ENCODE measurements at places on chromosomes 1 and 21.
A peak's percentile ranks its signal among the peaks of the same experiment; 100 is the strongest.

DNA sequence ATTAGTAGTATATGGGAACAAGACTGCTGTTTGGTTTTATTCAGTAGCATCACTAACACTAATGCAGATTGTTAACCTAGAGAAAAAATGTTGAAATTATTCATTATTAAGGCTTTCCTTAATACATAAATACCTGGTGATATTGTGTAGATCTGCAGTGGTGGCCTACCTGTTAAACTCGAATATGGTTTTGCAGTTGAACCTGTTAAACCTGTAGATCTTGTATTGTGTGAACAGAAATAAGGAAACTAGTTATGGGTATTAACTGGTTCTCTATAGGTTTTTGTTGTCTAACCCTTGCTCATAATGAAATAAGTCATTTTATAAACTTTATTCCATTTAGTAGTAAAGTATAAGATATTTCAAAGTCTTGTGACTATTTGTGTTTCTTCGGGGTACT is 23.9 kb downstream of the PKN2 start:
- DNase-seq = no peak

DNA sequence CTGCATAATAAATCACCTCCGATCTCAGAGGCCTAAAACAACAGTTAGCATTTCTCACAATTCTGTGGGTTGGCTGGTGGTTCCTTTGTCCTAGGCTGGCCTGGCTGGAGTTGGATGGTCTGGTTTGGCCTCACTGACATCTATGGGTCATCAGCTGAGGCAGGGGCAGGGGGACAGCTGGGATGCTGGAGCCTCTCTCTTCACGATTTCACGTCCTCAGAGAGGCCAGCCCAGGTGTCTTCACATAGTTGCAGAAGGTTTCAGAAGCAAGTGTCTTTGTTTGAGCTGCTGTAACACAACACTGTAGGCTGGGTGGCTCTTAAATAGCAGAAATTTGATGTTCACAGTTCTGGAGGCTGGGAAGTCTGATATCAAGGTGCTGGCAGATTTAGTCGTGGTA is 155.5 kb upstream of the CACNA1E start:
- DNase-seq = no peak

DNA sequence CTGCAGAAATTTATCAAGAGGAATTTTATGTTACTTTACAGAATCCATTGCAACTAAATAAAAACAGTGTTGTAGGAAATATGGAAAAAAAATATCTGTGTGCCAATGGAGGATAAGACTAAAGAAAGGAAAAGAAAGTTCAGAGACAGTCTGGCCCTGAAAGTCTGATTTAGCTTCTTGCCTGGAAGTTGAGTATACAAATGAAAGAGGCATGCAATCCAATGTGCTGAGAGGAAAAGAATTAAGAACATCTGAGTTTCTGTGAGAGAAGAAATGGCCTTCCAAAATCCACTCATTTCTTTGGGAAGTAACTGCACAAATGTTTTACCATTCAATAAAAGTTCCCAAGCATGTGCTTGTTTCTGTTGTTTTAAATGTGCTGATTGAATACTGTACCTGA is 65.1 kb downstream of the LHX9 start:
- no peak for DNase-seq

GRCh38 chr1:115922801-115923200 is 53.5 kb upstream of the SLC22A15 start:
- DNase-seq = no peak

DNA sequence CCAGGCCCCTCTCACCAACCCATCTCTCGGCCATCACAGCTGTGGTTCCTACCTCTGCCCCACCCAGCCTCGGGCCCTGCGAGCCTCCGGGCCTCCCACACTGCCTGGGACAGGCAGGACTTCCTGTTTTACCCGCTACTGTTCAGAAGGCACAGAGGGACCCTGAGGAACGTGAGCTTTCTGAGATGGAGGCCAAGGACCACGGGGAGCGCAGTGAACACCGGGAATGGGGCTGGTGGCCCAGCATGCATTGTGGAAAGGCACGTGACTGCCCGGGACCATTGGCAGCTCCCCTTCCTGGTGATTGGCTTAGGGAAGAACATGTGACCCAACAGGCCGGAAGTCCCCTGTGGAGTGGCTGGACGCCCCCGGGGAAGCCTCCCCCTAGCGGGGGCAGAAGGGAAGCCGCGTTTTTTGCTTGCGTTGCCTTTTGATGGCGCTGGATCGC is 7.0 kb downstream of the S100B start:
- no peak for DNase-seq

DNA sequence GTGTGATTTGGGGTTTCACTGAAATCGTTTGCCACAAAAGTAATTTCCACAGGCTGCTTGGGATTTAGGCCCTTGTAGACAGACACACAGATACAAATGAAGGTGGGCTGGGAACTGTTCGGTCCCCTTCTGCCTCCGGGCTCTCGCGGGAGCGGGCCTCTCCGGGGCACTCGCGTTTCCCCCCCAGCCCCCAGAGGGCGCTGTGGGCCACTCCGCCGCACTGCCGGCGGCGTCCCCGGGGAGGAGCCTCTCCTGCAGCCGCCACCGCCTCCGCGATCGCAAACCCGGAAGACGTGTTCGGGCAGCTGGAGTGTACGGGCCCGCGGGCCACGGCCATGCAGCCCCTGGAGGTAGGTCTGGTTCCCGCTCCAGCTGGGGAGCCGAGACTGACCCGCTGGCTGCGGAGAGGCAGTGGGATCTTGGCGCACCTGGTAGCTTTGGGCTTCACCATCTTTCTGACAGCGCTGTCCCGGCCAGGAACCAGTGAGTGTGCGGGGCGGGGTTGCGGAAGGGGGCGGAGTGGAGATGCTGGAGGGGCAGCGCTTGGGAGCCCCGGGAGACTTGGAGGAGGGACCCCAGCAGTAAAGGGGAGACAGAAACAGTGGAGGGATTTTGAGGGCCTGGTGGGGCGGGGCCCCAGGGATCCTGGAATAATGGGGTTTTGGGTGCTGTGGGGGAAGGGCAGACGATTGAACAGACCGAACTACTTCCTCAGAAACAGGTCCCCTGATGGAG is at the start of gene CYB561D1:
Gene CYB561D1 (plus strand): TSS at position 290 of the 735 bp plus-strand sequence. CDS start 46 bp downstream, at position 336.
- DNase-seq = peak; percentile 81

DNA sequence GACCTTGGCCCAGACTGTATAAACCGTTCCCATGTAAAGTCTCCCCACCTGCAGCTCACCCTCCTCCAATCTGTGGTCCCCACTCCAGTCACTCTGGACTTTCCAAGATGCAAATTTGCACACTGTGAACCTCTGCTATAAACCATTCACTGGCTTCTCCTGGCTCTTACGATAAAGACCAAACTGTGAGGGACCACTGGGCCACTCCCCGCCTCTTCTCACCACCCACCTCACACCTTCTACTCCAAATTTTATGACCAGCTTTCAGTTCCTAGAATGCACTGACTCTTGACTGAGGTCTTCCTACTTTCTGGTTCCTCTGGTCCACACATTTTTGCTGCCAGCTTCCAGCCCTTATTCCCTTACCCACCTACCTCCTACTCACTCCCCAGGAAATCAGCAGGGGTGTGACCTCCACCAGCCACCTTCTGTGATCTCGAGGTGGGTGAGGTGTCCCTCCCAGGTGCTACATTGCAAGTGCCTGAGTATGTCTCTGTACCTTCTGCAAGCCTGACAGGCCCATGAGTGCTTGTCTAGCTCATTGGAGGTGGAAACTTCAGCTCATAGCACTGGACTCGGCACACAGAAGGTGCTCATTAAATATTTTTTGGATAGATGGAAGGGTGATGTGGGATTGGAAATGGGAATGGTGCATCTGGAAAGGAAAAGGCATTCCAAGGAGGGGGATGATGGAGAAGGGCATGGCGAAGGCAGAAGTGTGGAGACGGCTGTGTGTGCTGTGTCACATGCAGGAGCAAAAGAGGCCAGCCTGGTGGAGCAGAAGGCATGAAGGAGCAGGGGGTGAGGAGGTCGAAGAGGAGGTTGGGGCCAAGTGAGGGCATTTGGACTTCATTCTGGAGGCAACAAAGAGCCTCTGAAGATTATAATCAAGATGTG is 15.6 kb upstream of the CSF1 start:
- no peak for DNase-seq

DNA sequence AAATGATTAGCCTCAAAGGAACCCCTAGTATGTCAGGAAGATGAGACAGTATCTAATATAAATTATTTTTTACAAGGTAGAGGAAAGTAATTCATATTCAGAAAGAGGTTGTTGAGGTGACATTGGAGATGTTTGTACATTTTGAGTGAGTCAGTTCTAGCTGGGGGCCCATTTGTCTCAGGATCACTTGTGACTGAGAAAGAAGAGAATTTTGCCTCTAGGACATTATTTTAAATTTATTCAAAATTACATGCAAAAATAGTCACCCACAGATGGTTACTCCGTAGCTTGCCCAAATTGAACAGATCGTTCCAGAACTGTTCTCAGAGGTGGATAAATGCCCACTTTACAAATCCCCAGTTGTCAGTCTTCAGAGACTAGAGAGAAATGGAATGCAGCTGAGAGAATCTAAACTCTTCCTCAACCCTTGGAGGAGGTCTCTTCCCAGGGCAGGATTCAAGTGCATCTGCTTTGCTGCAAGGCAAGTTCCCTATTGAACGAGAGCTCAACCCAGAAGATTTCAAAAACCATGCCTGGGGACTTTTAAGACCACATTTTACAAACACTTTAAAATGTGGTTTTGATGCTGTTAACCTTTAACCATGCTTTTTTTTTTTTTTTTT is 987.8 kb upstream of the ADAMTS5 start:
- no peak for DNase-seq

DNA sequence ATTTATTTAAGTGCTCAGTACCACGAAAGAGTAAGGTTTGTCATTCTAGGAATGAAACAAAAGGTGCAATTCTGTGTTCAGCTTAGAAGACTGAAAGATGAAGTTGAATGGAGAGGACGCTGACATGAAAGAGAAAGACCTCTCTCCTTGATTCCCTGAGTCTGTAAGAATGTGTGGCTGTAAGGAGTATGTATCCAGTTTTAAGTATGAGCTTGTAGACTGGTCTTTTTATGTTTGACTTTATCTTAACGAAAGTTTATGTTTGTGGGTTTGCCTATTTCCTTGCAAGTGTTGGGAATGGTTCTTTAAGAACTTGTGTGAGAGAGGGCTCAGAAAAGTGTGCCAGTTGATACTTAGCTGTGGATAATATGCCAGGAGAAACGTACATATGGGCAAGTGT is 1.4 kb downstream of the CHD1L start:
- DNase-seq = peak; percentile 24

GRCh38 chr1:166626711-166627110 is 212.6 kb upstream of the POGK start:
- no peak for DNase-seq

GRCh38 chr1:21904704-21905520 is 32.2 kb downstream of the HSPG2 start:
- DNase-seq = peak; percentile 89

- no peak for DNase-seq
Observed at GRCh38 chr21:33300701-33301631, 23.8 kb upstream of the IFNAR1 start.

- DNase-seq = no peak
Observed at GRCh38 chr1:119600561-119600960, 47.5 kb downstream of the ZNF697 start.

- DNase-seq = no peak
Observed at GRCh38 chr1:188270497-188270896, 1441.7 kb downstream of the PLA2G4A start.

- DNase-seq = no peak
Observed at GRCh38 chr1:153544453-153545066, 1.0 kb downstream of the S100A4 start.

DNA sequence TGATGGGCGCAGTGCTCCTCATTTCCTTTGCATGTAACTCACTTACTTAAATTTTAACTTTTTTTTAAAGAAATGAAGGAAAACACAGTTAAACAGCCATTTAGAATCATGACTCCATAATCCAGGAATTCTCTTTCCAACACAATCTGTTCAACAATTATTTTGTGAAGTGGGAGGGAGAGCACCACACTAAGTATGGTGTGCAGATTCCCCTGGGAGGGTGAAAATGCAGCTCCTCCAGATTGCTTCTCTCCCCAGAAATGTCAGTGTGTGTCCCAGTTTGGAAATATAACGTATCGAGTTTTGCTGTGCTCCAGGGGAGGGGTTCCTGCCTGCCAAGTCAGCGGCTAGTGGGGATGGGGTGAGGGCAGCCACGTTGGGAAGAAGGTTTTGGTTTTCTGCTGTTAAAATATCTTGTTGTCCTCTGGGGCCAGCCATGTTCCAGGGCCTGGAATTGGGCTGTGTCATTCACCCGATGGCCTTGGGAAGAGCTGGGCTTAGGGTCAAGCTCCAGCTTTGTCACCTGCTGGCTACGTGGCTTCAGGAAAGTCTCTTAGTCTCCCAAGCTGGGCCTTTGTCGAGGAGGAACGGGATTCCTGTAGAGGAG is 17.3 kb upstream of the DISP3 start:
- no peak for DNase-seq
